ENCODE measurements at places on chromosomes 5 and 9. TPM values are rescaled to one million over a fixed set of nuclear protein-coding genes. Genes with fewer than 3 reads are reported as not detected.

Gene CARD6
- 3.0 TPM for total RNA-seq

Gene CSF2
- total RNA-seq, result 0.23 TPM

Gene PCSK5
- total RNA-seq, result 1.8 TPM

Gene RAI14
- total RNA-seq, result 54.2 TPM

Gene DBH
- total RNA-seq, result not detected

All from A549 treated with AZD2906 at 1 μM for 4 hours (cell line).